ENCODE measurements at places on chromosomes 4 and X.

- no peak for DNase-seq
Observed at GRCh38 chr4:21067351-21067750, 367.1 kb downstream of the PACRGL start.

- no peak for DNase-seq
Observed at GRCh38 chrX:124502166-124502565, 155.8 kb downstream of the SH2D1A start.

DNA sequence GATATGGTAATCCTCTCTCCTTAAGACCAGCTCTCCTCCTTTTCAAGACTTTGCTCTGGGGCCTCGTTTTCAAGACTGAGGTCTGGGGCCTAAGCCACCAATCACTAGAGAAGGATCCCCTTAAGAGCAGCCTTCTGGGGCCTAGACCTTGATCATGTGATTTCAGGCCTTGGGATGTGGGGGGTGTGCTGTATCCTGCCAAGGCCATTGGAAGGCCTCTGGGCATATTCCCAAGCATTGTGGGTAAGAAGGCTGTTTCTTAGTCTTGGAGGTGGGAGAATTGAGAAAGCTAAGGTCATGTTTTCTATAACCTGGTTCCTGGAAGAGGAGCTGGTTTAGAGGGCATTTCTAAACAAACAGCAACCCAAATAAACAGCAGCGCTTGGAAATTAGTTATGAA, 12.1 kb downstream of the TMEM164 start:
- no peak for DNase-seq

DNA sequence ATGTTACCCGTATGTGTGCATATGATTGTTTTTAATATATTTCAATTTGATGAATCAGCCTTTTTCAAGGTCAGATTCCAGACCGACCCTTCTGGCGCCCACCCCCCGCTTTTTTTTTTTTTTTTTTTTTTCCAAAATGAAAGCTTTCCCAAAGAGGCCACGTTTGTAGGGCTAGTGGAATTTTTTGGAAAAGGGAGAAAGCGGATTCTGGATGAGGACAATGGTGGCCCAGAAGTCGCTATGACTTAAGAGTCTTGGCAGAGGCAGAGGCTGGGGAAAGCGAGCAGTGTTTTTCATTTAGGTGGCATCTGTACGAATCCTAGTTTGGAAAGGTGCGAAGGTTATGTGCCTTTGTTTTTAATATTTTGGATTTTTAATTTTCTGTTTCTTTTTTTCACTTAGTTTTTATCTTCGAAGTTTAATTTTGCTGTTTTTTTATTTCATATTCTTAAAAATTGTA, 14.6 kb downstream of the NDUFB11 start:
- DNase-seq, result no peak

GRCh38 chr4:113826421-113826820, 64.9 kb upstream of the CAMK2D start:
- DNase-seq, result no peak

DNA sequence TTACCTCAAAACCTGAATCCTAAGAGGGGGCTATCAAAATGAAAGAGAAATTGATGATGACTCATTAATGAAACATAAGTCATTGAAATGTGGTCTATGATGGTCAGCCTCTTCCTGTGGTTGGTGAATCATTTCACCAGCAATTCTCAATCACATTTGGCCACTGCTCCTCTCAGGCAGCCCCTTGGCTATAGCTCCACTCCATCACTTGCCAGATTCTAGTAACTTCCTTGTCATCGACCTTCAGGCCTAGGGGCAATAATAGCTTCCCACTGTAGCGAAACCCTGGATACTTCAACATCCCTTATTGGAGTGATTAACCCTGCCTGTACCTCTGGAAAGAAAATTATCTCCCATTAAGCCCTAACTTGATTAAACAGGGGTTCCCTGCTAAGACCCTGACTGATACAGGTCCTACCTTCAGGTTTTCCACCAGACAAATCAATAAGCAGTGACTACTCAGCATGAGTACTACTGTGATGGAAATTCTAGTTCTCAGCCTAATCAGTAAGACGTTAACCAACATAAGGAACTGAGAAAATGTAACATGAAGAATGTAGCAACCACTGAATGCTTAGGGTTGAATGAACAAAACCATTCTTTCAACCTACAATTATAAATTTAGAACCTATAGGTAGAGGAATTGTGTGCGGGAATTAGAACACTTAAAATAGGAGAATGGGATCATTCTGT, 30.4 kb downstream of the ADH7 start:
- DNase-seq, result no peak

DNA sequence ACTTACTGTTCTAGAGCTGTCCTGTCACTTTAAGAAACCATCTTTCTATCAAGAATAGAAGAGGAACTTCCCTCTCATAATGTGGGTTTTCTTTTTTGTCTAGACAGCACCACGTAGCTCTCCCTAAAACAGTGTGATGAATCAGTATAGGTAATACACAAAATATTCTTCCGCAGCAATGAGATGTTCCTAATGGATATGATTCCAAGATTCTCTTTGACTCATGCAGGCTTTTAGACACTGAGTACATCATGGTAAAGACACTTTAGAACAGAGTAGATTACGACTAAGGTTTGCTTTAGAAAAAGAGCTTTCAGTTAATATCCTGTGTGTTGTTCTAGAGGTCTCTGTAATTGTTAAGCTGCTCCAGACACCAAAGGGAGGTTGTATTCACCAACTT, 69.8 kb downstream of the PTTG2 start:
- DNase-seq, result no peak

DNA sequence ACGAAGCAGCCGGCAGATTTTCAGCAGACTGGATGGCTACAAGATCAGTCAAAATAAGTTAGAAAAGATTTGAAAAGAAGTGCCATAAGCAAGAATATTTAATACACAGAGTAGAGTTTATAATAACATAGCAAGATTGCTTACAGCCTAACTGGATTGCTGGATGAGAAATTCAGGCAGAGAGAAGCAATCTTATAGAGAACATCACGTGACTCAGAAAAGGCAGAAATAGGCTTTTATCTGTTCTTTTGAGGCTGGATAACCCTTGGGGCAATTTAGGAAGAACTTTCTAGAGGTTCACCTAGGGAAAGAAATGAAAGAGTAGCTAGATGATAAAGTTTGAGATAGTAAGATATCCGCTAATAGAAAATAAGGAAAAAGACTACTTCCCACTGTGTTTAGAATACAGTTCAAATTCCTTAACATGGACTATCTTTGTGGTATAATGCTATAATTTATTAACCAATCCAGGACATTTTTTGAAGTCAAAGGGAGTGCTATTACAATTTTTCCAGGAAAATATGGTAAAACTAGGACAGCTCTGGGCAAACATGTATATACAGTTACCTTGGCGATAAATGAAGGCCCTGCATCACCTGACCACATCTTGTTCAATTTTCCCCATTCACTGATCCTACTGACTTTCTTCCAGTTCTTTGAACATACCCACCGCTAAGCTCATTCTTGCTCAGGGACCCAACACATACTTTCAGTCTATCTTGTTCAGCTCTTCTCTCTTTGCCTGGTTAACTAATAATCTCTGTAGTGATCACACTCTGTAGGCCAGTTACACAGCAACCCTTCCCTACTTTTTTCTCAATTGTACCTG, 12.7 kb upstream of the SPCS3 start:
- DNase-seq, result no peak

DNA sequence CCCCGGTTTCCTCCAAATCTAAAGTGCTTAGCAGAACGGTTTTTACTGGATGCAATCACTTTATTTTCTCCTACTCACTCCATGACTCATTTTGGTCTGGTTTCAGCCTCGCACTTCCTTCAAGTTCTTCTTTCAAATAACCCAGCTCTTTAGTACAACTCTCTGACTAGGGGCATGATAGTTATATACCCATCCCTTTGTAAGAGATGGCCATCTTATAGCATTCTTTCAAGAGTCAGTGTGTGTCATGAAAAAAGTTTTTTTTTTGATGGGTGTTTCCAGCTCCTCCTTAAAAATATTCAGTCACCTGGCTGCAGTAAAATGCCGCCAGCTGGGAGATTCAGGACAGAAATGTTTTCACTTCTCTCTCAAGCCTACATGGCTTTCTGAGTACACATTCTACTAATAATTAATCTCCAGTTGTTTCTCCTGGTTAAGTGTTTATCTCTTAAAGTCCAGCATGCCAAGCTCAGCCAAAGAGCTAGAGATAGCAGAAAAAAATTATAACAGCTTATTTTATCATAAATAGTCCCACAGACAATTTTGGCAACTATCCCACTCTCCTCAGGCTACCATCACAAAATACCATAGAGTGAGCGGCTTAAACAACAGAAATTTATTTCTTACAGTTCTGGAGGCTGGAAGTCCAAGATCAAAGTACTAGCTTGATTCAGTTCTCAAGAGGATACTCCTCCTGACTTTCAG, 139.3 kb downstream of the GASK1B start:
- DNase-seq, result no peak

DNA sequence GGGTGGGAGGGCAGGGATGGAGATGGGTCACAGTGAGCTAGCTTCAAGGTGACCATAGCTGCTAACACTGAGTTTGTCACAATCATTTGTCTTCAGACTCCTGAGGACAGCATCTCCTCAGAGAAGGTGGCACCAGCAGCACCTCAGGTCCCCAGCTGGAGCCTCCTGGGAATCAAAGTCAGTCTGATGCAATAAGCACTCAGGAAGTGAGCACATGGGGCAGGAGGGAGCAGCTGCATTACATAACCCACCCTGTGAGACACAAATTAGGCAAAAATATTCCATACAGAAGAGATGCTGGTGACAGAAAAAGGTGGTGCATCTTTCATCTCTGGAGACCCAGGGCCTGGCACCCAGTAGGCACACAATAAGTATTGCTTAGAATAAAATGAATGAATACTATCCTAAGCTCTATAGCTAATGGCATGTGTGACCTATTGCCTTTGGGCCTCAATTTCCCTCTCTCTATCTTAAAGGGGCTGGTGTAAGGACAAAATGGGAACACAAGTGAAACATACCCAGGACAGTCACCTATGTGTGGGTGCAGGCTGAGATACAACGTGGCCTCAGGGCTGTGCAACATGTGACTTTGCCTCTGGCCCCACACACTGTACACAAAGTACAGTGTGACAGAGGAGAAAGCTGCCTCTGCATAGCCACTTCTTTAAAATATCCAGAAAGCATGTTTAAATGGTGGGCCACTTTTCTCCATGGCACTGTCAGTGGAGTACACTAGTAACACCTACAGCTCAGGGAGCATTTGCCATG, 37.1 kb downstream of the SLC39A8 start:
- no peak for DNase-seq

- no peak for DNase-seq
Observed at GRCh38 chr4:41410049-41410448, 127.9 kb upstream of the LIMCH1 start.

DNA sequence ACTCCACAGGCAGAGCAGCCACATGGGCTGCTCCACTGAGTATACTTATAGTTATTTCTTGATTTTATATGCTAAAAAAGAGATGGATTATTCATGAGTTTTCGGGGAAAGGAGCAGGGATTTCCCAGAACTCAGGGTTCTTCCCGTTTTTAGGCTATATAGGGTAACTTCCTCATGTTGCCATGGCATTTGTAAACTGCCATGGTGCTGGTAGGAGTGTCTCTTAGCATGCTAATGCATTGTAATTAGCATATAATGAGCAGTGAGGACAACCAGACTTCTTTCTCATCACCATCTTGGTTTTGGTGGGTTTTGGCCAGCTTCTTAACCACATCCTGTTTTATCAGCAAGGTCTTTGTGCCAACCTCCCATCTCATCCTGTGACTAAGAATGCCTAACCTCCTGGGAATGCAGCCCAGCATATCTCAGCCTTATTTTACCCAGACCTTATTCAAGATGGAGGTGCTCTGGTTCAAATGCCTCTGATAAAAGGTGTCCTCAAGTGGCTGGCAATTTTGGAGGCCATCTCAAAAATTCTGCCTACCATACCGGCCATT, 213.0 kb upstream of the VEGFC start:
- no peak for DNase-seq

DNA sequence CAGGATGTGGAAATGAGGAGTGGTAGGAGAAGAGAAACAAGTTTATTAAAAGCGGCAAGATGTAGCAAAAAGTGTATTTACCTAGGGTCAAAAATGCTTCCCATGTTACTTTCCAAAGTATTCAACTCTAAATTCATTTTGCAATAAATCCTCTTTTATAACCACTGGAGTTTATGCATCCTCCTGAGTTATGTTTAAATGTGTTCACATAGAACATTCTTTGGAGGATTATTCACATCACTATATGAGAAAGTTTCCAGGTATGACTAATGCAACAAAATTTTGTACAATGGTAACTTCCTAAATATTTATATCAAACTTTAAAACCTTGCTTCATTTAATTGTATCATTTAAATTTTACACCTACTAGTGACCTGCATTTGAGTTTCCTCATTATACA, 870.6 kb upstream of the SLIT2 start:
- no peak for DNase-seq

DNA sequence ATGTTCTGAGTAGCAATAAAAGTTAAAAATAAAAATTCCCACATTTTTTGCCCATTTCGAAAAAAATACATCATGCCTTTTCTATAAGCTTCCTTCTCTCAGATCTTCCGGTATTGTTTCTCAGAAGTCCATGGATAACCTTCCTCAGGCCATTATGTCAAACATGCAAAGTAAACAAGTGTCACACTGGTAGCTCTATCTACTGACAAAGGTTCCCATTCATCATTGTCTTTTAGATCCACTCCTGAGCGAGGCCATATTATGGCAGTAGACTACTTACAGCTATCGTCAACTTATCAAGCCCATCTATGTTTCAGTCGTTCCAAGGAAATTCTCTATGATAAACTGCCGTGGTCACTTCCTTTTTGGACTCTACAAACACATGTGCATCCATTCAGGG, 1068.2 kb downstream of the GLUD2 start:
- no peak for DNase-seq

DNA sequence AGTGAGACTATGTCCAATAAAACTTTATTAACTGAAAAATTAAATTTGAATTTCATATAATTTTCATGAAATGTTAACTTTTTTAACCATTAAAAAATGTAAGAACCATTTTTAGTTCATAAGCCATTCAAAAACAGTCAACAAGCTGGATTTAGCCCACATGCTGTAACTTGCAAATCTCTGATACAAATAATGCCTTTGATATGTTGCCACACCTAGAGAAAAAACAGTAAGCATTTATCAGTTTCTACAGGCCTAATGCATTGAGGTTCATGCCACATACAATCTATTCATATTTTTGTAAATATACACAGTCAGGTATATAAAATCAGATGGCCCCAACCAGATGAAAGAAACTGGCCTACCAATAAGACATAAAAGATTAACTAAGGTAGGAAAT, 52.8 kb downstream of the LCORL start:
- no peak for DNase-seq

GRCh38 chr4:183967266-183967665, 62.2 kb downstream of the STOX2 start:
- no peak for DNase-seq

- DNase-seq, result no peak
Observed at GRCh38 chr4:89222170-89222569, 85.4 kb downstream of the GPRIN3 start.
